ENCODE measurements at places on chromosomes 3 and 15.

DNA sequence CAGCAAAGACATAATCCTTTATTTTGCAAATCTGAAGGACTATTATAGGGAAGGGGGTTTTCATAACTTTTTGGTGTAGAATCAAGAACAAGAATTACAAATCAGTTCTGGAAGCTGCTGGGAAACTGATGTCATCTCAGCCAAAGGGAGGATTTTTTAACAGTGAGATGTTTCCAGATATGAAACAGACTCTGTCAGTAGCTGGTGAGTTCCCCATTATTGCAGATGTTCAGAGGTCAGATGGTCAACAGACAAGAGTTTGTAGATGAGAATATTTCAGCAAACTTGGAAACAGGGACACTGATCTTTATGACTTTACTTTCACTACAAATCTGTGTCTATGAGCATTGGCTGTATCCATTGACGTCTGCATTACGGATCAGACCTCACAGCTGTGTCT, 71.9 kb upstream of the LPP start:
- DNase-seq = no peak

- DNase-seq = no peak
Observed at GRCh38 chr3:146796078-146796477, 190.9 kb upstream of the PLSCR5 start.

DNA sequence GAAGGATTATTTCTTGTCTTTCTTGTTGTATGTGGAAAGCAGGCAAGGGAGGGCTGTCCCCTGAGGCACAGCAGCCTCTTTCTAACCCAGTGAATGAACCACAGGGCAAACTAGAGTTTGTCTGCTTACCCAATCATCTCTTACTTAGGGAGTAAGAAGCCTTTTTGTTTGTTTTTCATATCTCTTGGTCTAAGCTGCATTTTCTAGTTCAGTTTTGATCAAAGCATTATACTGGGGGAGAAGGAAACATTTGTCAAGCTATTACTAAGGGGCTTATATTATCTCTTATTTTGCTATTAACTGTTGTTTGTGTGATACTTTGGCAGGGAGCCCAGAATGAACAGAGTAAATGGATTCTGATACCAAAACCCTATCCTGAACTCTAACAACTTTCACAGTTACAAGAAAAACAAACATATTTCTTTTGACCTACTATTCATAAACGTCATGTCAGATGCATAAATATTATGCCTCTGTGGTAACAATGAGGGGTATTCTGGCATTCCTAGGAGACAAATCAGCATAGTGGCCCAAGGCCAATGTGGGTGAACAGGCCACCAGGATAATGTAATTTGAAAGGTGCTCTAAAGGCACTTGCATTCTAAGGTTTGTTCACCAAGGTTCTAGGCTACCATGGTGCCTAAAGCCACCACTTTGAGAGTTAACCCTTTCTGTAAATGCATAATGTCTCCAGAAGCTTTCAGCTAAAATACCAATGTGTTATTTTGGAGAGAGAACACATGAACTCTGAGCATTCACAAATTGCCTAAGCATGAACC, 271.6 kb upstream of the ZPLD1 start:
- DNase-seq = no peak

GRCh38 chr3:101466465-101467309, 46.3 kb downstream of the SENP7 start:
- no peak for DNase-seq

GRCh38 chr15:40471808-40472150, 995 bp downstream of the CHST14 start:
- no peak for DNase-seq

DNA sequence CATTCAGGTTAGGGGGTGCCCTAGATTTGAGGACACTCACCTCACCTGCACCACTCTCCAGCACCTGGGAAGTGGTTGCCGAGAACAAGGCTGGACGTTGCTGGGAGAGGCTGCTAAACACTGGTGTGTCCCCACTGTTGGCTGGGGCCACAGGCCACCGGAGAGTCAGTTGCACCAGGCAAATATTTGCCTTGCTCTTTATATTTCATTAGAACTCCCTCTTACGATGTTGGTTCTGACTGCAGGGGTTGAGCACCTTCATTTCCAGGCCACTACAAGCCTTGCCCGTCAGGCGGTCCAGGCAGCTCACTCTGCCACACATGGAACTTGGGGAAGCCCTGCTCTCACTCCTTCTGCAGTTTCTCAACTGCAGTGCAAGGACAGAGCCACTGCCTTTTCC, 30.7 kb downstream of the HCN4 start:
- no peak for DNase-seq

GRCh38 chr3:128598884-128599664, 51.5 kb downstream of the RPN1 start:
- DNase-seq = no peak

- no peak for DNase-seq
Observed at GRCh38 chr3:23238578-23238977, 35.5 kb downstream of the UBE2E2 start.

- no peak for DNase-seq
Observed at GRCh38 chr3:21158861-21159542, 592.0 kb downstream of the ZNF385D start.

GRCh38 chr3:99846477-99847160, 29.0 kb downstream of the CMSS1 start:
- DNase-seq = no peak

- DNase-seq = no peak
Observed at GRCh38 chr3:47250309-47251060, 32.1 kb downstream of the KIF9 start.

GRCh38 chr3:10269443-10269842, 21.2 kb downstream of the TATDN2 start:
- DNase-seq = no peak

GRCh38 chr3:53089511-53089910, 40.7 kb downstream of the RFT1 start:
- DNase-seq = no peak

GRCh38 chr15:57502116-57502515, 89.6 kb upstream of the MYZAP start:
- no peak for DNase-seq

DNA sequence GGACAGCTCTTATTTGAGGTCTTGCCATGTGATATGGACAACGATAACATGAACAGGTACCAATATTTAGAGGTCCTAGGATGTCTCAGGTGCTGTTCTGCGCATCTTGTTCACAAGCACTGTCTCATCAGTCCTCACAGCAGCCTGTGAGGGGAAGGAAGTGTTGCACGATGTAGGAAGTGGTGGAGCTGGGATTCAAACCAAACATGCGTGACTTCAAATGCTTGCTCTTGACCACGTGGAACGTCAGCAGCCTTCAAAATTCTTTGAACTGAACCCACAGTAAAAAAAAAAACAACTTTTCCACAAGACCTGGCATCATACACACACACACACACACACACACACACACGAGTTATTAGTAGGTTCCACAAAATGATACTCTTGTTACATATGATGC, 153.4 kb upstream of the SMAD3 start:
- no peak for DNase-seq

- DNase-seq = no peak
Observed at GRCh38 chr3:9081184-9081818, 118.0 kb upstream of the RAD18 start.
